Activated T-cell treated with anti-CD3 and anti-CD28 coated beads for 48 hours (primary cell): ENCODE measurements at places on chromosomes 4 and X.

- DNase-seq, result no peak
Observed at GRCh38 chr4:101969965-101970364, 179.4 kb downstream of the BANK1 start.

DNA sequence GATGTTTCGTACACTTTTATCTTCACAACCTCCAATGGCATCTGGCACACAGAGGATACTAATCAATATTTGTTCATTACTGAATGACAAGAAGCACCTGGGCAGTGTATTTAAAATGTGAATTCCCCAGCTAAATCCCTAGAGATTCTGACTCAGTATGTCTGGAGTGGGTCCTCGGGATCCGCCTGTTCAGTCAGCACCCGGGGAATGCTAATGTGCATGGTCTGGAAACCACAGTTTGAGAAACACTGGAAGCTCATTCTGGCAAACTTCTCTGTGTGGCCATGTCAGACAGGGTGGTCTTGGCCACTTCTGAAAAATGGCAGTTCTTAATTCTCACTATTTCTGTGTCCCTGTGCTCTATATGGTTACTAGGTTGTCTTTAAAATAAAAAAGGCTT is 138.8 kb upstream of the VCX start:
- DNase-seq, result no peak

- DNase-seq, result no peak
Observed at GRCh38 chr4:168538632-168539031, 41.8 kb downstream of the PALLD start.

DNA sequence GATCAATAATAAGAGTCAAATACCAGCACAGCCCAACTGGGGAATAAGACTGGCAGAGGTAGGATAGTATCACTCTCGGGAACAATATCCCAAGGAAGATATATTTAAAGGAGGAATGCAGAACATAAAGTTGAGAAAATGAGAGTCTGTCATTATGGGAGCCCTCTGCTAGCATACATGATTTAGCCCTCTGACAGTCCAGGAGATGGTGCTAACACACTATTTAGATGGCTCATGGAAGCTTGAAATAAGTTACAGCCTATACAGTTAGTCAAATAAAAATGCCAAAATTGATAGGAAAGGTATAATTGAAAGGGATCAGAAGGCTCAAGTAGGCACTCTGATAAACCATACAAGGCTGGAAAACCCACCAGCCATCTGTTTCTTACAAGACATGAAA is 201.0 kb upstream of the NEIL3 start:
- DNase-seq, result no peak

GRCh38 chr4:27360790-27361267 is 500.2 kb downstream of the STIM2 start:
- DNase-seq, result no peak

GRCh38 chr4:173538148-173538908 is 8.3 kb upstream of the HAND2 start:
- DNase-seq, result no peak
